Type B pancreatic cell (in vitro differentiated cells): ENCODE measurements at places on chromosomes 4 and X.

DNA sequence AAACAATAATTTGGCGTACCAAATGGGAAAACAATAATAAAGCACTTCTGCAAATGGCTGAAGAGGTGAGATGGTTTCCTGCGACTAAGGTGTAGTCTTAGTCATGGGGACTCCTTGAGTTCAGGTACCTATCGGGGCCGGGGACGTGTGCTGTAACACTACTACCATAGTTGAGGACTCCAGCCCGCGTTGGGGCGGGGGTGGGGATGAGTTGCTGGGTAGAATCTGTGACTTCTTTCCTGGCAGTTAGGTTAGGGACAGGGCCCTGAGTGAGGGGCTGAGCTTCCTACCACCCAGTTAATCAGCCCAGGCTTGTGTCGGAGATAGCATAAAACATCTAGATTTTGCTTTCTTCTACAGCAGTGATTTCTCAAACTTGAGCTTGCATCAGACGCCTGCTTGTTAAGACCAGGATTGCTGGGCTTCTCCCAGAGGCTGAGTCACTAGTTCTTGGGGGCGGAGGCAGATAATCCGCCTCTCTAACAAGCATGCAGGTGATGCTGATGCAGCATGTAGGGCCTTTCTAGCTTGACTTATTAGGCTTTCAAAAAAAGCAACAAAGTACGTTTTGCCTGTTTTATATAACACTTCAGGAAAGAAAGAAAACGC, 30.2 kb downstream of the RBBP7 start:
- no peak for DNase-seq

DNA sequence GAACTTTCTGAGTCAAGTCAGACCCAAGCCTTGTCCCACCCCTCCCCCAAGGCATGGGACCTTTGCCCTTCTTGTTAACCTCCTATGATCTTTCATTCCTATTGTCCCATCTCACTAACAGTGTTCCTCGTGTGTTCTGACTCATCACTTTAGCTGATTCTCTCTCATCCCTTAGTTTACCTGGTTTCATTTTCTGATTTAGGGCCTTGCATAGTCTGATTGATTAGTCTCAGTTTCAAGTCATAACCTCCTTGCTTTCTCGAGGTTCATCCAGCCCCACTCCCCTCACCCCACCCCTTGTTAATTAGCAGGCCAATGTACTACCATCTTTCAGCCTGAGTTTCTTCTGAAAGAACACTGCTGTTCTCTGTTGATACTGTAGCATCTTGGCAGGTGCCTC, 517.4 kb downstream of the RPA4 start:
- no peak for DNase-seq

DNA sequence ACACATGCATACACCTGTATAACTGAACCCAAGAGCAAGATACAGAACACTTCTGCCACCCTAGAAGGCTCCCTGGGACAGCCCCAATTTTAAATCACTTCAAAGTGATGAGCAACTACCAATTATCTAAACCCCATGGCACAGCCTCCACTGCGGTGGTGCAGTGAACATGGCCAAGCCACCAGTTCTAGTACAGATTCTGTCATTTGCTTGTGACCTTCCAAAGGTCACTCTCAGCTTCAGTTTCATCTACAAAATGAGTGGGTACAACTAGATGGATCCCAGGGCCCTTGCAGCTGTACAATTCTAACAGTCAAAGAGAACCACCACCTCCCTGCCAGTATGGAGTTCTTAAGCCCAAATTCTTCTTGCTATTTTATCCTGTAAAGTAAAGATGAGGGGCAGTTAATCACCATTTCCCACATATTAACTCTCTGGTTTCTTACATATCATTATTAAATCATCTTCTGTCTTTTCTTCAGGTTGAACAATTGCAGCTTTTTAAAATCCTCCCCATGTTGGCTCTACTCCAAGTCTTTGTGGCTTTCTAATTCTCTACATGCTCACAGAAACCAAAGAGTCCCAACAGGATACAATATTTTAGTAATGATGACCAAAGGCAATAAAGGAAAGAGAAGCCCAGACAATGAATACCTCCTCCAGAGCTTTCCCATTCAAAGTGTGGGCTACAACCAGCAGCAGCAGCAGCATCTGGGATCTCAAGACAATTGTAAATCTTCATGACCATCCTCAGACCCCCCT, 39.0 kb upstream of the GPM6B start:
- no peak for DNase-seq

- DNase-seq: no peak
Measured at GRCh38 chr4:181671672-181672071, 571.5 kb upstream of the TENM3 start.

DNA sequence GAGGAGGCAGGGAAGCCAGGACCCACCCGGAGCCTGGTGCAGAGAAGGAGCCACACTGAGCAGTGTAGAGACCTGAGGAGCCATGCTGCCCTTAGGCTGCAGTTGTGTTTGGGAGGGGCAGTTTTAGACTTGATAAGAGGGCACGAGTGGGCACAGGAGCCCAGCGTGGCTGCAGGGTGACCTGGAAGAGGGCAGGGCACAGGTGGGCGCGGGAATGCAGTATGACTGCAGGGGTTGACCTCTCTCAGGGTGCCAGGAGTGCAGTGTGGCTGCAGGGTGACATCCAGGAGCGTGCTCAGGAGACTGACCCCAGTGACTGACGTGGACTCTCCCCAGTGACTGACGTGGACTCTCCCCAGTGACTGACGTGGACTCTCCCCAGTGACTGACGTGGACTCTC, 14.6 kb upstream of the WDR1 start:
- DNase-seq: no peak

- DNase-seq: no peak
Measured at GRCh38 chr4:77014256-77014655, 61.5 kb downstream of the CCNI start.

DNA sequence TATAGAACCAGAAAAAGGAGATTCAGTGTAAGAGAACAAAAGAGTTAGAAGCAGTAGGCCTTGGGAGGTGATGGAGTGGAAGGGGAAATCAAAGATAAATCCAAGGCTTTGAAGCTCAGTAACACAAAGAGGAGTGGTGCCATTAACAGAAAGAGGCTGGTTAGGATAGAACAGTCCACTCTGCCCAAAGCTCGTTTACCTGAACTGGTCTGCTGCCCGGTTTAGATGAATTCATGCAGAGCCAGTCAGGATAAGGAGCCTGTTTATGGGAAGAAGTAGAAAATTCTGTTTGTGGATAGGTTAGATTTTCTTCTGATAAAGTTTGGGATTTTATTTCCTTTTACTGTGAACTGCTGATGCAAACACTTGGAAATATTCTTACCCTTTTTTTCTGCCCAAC, 80.6 kb downstream of the HMGB2 start:
- no peak for DNase-seq

DNA sequence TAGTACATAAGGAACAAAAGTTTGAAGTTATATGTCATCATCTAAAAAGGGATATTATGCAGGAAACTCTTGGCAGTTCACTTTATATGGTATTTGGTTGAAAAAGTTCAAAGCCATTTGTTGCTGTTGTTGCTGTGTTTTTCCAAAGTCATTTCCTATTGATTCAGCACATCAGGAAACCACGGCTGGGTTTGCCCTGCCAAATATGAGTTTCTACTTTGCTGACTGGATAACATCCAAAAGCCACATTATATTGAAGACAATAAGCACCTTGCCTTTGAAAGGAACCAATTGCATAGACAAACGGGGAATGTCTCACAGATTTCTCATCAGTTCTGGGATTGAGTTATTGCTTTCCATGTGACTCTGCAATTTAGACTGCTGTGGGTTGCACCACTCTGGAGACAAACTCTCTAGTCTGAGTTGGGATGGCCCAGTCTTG, 206.1 kb downstream of the SLC39A8 start:
- DNase-seq: no peak

DNA sequence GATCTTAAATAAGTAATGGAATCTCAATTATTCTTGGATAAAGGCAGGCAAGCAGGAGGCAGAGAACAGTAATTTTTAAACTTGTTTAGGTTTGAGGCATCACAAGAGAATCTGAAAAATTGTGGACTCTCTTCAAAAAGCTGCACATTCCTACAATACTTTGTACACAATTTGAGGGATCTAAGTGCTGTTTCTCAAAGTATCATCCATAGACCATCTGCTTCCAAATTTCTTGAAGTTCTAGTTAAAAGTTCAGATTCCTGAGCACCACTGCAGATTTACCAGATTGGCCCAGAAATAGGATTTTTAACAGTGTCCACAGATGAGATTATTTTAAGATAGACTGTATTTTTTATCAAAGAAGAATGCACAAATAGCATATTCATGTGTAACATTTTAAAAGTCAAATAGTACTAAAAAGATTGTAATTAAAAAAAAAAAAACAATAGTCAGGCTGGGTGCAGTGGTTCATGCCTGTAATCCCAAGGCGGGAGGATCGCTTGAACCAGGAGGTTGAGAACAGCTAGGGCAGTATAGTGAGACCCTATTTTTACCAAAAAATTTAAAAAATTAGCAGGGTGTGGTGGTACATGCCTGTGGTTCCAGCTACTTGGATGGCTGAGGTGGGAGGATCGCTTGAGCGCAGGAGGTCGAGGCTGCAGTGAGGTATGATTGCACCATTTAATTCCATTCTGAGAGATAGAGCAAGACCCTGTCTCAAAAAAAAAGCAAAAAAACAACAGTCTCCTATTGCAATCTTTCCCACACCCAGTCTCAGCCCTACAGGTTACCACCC, 14.2 kb upstream of the FNIP2 start:
- no peak for DNase-seq

DNA sequence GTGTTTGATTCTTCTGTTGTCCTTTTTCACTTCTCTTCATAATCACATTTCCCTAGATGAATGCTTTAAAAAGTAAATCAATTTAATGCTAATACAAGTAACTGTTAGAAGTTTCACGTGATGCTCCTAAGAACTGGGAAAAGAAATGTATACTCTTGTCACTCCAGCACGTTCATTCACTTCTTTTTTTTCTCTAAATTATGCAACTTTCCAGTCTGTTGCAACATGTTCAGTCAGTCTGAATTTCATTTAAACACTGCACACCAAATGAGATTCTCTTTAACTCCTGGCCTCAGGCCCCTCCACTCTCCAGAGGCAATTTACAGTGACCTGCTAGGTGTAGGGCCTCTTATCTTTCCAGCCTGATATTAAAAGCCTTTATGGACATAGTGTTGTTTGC, 321.9 kb downstream of the HS3ST1 start:
- no peak for DNase-seq

GRCh38 chr4:79663141-79663540, 255.1 kb upstream of the GK2 start:
- no peak for DNase-seq

DNA sequence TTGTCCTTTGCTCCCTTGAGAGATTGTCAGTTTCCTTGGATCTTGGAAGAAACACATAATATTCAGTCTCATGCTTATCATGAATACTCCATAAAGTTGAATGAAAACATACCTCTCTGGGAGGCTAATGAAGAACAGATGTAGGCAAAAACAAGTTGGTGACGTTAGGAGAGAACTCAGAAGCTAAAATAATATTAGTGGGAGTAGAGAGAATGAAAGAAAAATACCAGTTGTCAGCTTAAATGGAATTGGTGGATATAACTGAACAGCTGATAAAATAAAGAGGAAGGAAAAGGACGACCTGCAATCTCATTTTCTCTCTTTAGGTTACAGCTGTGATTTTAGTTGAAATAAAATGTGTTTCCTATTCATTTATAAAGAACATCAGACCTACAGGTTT, 124.8 kb downstream of the SNCA start:
- no peak for DNase-seq

- no peak for DNase-seq
Measured at GRCh38 chrX:41542135-41542534, 95.0 kb downstream of the NYX start.

- DNase-seq: no peak
Measured at GRCh38 chr4:56372774-56373173, 14.5 kb downstream of the AASDH start.

DNA sequence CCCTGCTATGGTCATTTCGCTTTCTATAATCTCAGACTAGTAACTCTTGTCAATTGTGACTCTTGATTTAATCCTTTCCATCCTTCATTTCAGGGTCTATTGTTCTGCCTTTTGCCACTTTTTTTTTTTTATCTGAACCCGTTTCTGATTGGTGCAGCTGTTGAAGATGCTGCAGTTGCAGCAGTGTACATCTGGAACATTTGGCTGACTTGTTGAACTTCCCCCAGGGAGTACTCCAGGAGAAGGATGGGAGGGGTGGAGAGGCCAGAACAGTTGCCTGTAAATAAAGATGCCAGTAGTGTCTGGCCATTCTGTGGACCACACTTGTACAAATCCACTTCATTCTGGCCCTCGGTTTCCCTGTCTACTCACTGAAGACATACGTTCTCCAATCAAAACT, 1.0 kb upstream of the EDA start:
- DNase-seq: no peak

GRCh38 chr4:99826016-99826415, 9.4 kb downstream of the DAPP1 start:
- no peak for DNase-seq

GRCh38 chrX:5051831-5052491, 1176.7 kb downstream of the NLGN4X start:
- DNase-seq: no peak

DNA sequence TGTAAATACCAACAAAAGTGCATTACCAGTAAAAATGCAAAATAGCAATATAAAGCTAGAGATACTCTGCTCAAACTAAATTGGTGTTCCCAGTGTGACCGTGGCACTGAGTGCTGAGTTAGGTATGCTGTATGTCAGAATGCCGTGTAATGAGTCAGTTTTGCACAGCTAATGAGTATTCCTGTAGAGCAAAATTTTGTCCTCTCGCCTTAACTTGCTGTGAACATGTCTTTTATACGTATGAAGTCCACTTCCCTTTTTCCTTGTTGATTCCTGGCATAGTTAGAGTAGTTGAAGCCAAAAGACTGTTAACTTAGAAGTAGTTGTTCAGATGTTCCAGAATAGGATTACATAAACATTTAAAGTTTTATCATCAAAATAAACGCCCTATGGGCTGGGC, 11.5 kb downstream of the DCLK2 start:
- no peak for DNase-seq

GRCh38 chr4:186878203-186878776, 154.6 kb upstream of the FAT1 start:
- no peak for DNase-seq

DNA sequence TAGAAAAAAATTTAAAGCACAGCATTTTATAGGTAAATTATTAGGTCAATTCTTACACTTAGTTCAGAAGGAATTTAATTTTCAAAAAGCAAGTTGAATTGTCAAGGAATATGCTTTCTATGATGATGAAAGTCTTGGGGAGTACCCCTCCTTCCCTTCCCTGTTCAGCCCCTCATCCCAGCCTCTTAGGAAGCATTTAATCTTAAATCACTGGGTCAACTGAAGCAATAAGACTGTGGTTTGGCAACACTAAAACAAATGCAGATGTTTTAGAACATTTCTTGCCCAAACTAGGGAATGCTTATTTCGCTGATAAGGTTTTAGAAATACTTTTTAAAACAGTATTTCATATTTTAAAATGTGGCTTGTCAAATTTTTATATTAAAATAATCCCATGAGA, 19.1 kb upstream of the ARSJ start:
- DNase-seq: no peak
